Stimulated activated CD4-positive, alpha-beta T cell treated with anti-CD3 and anti-CD28 coated beads, TNF-alpha, amount 100 ng/mL, for 1 hour (primary cell): ENCODE measurements at places on chromosomes 3 and 15.

DNA sequence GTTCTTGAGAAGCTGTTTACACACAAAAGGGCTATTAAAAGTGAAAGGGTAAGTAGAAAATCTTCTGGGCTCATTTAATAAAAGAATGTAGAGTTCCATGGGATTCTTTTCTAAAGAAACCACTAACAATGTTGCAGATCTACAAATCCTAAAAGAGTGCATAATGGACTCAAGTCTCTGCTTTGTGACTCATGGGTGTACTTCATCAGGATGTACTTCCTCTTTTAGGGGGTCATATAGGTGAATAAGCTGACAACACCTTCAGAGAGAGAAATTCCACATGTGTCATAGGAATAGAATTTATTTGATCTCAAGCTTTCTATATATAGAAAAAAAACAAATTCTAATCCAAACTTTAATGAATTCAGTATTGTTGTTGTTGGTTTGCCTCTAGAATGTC, 355.5 kb downstream of the TIGIT start:
- no peak for DNase-seq

DNA sequence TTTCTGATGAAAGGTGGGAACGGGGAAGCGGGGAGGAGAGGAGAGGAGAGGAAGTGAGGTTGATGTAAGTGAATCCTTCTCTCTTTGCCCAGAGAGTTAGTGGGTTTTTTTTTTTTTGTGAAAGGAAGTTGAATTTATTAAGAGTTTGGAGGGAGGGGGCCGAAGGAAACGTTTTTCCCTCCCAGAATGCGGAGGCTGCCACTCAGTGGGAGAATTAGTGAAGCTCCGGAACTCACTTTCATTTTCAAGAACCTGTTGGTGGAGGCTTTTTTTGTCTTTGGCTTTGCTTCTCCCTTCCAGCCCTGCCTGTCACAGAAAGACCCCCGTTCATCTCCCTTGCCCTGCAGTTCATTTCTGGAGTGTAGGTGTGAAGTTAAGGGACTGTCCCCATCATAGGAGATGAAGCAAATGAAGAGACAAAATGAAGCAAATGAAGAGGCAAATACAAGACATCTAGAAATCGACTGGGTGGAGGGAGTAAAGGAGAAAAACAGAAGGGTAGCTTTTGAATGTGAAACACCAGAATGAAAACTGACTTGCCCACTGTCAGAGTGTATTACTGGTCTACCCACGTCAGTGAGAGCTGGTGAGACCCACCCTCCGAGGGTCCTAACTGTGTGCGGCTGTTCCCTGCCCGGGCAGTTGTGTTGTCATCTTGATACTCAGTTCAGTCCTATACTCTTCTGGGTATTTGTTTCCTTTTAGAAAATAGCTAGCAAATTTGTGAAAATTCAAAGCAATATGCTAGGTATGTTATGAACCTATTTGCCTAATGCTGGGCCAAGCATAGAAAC, 91.5 kb downstream of the ITPR1 start:
- no peak for DNase-seq

GRCh38 chr3:114411811-114412803, 118.3 kb downstream of the TIGIT start:
- no peak for DNase-seq

DNA sequence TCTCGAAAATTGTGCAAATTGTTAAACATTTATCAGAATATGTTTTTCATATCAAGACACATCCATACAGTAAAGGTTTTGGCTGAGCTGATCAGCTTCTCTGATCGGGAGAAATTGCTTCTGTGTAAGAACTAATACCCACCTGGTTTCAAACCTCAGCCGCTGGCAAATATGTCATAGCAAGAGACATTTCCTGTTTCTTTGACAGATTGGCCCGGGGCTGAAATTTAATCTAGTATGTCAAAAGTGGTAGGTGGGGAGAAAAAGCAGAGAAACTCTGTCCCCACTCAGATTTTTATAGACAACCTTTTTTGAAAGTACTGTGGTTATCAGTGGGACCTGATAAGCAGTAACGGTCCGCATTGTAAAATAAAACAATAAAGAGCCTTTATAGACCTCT, 88.8 kb upstream of the SLC24A5 start:
- DNase-seq: no peak

DNA sequence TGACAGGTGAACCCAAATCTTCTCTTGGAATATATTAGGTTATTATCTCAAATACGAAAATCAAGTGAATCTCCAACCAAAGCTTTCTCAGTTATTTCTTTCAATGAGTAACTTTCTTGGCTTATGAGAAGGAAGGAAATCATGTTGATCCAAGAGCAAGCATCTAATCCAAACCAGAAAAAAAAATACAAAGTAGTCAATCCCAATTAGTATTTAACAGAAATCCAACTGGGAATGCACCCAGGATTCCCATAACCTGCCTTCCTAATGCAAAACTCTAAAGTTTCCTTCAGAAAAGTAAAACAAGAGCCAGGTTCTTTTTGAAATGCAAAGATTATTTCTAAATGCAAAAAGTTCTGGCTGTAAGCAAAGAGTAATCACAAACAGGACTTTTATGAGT, 289.3 kb downstream of the SHOX2 start:
- DNase-seq: no peak

- DNase-seq: no peak
These were observed 10.4 kb upstream of the POLR2M start for GRCh38 chr15:57696146-57696545.

DNA sequence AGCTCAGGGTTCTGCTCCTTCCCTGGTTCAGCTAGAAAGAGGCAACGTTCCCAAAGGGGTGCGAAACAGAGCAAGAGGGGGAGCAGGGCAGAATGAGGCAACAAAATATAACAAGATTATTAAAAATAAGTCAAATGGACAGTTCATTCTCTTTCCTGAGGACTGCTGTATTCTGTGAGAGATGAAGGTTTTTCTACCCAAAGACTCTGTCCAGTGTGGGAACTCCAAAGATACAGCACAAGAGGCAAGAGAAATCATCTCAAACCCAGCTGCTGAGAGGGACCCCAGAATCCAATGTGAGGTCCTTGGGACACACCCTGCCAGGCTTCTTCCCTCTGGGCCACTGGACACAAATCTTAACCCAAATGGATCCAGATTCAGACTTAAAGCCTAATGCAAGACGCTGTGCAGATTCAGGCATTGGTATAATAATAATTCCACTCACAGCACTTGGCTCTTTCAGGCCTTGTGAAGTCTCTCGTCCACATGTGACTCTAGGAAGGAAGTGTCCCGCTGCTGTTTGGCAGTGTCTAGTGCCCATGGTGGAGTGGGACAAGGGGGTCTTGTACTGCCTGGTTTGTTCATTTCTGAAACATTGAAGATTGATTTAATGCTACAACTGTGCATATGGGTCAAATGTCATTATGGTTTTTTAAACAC, 14.5 kb upstream of the ARHGAP31 start:
- no peak for DNase-seq

DNA sequence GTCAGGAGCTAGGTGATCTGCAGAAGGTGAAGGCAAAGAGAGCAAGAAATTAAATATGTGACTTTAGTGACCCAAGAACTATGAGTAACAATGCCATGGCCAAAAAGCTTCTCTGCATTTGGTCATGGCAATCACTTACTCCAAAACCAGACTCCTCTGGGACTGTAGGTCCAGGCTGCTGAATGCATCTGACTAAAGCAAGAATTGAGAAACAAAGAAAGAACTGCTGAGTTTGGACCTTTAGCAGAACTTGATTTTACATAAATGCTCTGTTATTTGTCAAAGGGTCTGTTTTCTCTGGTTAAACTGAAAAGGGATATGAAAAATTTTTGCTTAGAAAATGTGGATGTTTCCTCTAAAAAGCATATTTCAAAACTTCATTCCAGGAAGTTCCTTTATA, 1102.2 kb downstream of the IGSF11 start:
- DNase-seq: no peak
